ENCODE measurements at places on chromosomes 1 and 21. TPM values are rescaled to one million over a fixed set of nuclear protein-coding genes. Genes with fewer than 3 reads are reported as not detected.

DNA sequence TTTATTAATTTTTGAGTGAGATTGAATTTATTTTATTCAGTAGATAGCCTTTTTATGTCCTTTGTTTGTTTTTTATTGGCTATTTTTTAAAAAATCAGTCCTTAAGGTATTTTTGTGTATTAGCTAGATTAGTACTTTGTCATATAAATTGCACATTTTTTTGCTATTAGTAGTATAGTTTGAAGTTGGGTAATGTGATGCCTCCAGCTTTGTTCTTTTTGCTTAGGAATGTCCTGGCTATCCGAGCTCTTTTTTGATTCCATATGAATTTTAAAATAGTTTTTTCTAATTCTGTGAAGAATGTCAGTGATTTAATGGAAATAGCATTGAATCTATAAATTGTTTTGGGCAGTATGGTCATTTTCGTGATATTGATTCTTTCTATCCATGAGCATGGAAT is 80.4 kb downstream of the MAN1A2 start:
- H3K36me3 ChIP-seq = peaks cover 9% of the 10 kb centered on the region
- no peaks in the 10 kb centered on the region for H3K27me3 ChIP-seq
- H3K27ac ChIP-seq = no peak overlapping the region
- DNase-seq = peak; percentile 43

DNA sequence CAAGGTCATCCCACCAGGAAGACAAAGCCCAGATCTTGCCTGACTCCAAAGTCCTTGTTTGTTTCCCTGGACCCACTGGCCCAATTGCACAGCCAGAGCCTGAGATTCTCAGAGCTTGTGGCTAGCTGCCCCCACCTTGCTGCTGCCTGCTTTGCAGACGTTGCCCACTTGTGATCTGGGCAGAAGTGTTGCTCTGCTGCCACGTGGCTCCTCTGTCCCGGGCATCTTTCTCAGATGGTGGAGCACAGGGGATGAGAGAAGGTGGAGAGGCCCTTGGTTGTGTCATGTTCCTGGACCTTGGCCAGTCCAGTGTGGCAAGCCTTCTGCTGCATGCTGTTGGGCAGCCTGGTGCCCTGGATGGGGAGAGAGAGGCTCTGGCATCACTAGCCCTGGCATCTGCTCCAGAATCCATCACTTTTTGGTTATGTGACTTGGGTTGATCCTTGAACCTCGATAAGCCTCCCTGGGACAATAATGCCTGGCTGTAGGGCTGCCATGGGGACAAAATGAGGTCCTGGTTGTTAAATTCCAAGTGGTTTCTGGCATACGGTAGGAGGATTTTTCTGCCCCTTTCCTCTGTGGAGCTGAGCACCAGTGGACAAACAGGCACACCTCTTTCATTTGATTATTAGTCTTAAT is 1.5 kb upstream of the NR0B2 start:
- no peak overlapping the region for H3K4me3 ChIP-seq
- no peaks in the 10 kb centered on the region for H3K4me1 ChIP-seq
- H3K36me3 ChIP-seq = no peaks in the 10 kb centered on the region
- H3K27ac ChIP-seq = no peak overlapping the region
- DNase-seq = peak; percentile 38

- H3K4me3 ChIP-seq = no peak overlapping the region
- peak; percentile 19 for DNase-seq
- no peaks in the 10 kb centered on the region for H3K27me3 ChIP-seq
- no peaks in the 10 kb centered on the region for H3K36me3 ChIP-seq
- H3K27ac ChIP-seq = no peak overlapping the region
- H3K4me1 ChIP-seq = no peaks in the 10 kb centered on the region
These were observed 9.1 kb downstream of the EXO1 start for GRCh38 chr1:241857131-241857530.

DNA sequence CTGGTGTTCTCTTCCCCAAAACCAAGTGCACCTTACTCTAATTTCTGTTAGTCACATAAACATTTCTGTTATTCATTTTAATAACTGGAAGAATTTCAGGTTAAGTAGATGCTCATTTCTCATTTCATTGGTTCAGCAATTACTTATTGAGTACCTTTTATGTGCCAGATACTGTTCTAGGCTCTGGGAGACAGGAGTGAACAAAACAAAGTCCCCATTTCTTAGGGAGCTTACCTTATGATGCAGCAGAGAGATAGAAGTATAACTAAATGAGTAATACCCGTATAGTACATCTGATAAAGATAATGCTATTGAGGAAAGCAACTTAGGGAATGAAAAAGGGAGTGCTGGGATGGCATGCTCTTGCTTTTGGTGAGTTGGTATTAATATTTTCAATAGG is 33.7 kb downstream of the LRRC8C start:
- no peak for DNase-seq
- H3K27ac ChIP-seq = no peak overlapping the region
- H3K4me1 ChIP-seq = peaks cover 10% of the 10 kb centered on the region
- no peaks in the 10 kb centered on the region for H3K27me3 ChIP-seq
- no peaks in the 10 kb centered on the region for H3K36me3 ChIP-seq

The RSPH1 gene
- polyA plus RNA-seq = 0.14 TPM

The FALEC gene
- polyA plus RNA-seq = 0.71 TPM
